ENCODE measurements at places on chromosomes 7 and 10.

- DNase-seq: no peak
Measured at GRCh38 chr7:43631559-43631958, 48.7 kb downstream of the STK17A start.

- no peak for DNase-seq
Measured at GRCh38 chr10:113300617-113301016, 252.2 kb upstream of the HABP2 start.

- DNase-seq: no peak
Measured at GRCh38 chr7:14420768-14421167, 431.3 kb upstream of the ETV1 start.

- no peak for DNase-seq
Measured at GRCh38 chr10:17416442-17417211, 37.8 kb downstream of the ST8SIA6 start.

DNA sequence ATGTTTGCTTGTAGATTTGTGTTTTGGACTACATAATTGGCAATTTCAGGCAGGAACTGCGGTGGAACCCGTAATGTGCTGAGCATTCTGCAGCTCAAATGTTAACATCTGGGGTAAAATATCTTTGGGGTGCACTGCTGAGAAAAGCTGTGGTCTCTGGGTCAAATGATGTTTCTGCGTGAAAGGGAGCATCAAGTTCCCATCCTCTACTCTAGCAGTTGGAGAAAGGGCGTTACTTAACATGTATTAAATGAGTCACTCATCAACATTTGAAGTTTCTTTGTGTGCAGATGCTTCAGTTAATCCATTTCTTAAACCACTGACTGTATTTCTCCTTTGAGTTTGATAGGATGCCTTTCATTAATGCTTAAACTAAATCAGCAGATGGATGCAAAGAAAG lies 273.1 kb upstream of the PITRM1 start:
- no peak for DNase-seq

Data from RPMI8226 (cell line).